ENCODE measurements at places on chromosomes 1 and 21. TPM values are rescaled to one million over a fixed set of nuclear protein-coding genes. Genes with fewer than 3 reads are reported as not detected.
A peak's percentile ranks its signal among the peaks of the same experiment; 100 is the strongest.

- no peak for DNase-seq
These were observed 86.9 kb downstream of the CD247 start for GRCh38 chr1:167431261-167431908.

DNA sequence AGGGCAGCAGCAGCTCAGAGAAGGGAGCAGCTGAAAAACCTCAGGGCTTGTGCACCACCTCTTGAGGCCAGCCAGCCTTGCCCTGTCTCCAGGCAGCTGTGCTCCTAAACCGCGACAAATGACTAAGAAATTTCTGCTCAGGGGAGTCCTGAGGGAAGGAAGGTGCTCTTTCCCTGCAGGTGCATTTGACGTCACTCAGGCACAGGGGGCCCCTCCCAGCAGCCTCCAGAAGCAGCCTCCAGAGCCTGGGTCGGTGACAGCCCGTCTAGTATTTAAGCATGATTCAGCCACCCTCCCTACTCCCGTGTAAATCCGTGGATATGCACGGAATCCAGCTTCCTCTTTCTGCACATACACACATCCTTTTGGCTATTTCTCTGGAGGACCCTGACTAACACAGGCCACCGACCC is 560.5 kb downstream of the KIF26B start:
- no peak for DNase-seq

DNA sequence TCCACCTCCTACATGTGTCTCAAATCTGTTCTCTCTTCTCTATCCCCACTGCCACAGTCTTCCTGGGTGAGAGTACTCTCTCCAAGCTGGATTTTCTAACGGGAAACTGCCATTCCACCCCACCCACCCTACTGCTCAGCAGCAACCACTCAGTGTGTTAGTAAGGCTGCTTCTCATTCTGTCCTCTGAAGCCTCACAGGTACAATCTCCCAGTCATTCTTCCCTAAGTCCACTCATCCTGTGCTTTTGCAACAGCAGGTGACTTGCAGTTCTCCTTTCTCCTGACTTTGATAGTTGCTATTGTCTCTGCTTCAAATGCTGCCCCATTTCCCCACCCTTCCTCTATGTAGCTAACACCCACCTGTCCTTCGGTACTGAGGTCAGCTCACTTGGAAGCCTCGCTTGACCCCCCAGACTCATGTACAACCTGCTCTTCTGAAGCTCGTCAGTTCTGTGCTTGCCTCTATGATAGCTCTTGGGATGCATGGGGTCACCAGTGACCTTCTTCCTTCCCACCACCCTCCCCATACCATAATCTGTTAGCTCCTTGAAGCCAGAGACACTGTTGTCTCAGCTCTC is 188.9 kb downstream of the RRAGC start:
- no peak for DNase-seq

- peak; percentile 68 for DNase-seq
These were observed 94.7 kb downstream of the CHD1L start for GRCh38 chr1:147337040-147337630.

GRCh38 chr1:17890056-17890814 is 135.1 kb downstream of the ACTL8 start:
- DNase-seq: no peak

- no peak for DNase-seq
These were observed 15.4 kb upstream of the OTUD3 start for GRCh38 chr1:19866758-19867157.

DNA sequence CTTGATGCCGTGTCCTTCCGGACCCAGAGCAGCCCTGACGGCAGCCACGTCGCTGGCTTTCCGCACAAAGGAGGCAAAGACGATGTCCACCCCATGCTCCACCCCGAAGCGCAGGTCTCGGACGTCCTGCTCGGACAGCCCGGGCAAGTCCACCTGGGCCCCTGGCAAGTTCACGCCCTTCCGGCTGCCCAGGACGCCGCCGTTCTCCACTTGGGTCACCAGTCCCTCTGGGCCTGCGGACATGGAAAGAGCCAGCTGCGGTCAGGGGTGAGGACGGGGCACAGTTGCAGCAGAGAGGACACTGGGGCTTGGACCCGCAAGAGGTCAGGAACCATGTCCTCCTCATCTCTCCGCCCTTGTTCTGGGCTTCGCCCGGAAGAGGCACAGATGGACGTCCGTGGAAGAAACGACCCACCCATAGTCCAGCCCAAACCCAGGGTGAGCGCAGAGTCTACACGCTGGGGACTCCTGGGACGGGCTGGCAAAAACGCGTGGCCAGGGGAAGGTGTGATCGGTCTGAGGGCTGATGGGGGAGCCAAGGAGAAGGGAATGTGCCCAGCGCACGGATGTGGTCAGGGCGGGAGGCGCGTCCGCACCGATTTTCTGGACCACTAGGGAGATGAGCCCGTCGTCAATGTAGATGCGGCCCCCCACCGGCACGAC is 6.6 kb downstream of the PKLR start:
- no peak for DNase-seq

DNA sequence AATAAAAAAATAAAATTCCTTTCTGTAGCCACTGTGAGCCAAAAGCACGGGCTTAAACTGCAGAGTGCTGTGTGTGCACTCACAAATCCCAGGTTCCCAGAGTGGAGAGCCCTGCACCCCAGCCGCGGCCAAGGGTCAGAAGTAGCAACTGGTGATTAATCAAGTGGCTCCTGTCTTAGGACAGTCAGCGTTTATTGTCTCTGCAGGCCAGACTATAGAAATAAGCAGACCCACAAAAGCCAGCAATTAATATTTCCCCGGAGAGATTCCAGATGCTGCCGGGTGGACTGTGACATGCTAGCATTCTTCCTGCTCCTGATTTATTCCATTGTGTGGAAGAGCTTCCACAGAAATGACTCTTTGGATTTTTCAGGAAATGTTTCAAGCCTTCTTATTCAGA is 412.2 kb downstream of the KIF26B start:
- no peak for DNase-seq

- DNase-seq: no peak
These were observed 46.9 kb downstream of the ITPKB start for GRCh38 chr1:226692051-226692792.

DNA sequence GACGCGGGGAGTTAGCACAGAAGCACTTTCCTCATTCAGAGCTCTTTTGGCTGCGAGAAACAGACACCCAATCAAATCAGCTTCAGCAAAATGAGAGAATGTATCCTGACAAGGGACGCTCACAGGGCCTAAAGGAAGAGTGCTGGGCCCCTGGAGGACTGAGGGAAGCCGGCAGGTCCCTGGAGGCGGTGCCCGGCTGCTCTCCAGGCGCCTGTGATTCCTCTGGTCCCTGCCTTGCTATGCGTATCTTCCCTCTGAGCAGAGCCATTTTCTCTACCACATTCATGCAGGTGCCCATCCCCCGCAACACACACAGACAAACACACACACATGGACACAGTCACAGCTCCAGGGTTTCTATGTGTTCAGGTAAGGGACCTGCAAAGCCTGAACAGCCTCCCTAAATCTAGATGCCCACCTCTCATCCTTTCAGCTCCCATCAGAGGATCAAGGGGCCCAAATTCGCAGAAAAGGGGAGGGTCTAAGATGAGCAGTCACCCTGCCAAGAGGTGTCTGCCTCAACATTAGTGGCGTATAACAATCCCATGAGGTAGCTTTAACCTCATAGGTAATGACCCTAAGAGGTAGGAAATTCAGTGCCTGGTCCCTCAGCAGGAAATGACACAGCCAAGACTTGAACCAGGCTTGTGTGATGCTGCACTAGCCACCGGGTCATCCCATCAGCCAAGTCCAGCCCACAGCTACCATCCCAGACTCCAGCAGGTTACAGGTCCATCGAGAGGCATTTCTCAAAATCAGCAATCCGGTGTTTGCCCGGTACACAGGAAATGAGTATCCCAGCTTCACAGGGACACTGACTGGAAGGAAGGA is 29.0 kb downstream of the PTAFR start:
- no peak for DNase-seq

DNA sequence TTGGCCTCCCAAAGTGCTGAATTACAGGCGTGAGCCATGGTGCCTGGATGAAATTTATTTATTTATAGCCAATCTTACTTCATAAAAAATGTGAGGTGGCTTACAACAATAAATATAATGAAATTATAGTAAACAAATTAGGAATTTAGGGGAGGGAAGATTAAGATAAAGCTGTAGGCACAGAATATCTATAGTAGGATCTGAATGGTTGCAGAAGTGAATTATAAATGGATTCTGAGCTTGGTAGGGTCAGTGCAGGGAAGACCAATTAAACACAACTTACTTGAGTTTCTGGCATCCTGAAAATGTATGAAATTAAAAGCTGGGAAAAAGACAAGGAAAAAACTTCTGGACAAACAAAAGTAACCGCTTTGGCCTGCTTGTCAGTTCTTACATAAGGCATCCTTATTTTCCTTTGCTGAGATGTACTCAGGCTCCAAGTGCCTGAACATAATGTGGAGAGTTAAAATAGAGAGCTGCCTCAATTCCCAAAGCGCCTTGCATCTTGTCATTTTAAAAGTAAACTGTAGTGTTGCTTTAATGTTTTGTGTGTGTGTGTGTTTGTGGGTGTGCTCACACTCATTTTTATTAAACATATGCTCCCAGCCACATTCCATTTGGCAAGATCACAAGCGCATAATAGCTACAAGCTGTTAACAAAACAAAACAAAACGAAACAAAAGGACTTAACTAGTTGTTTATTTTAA is 247.3 kb downstream of the S1PR1 start:
- DNase-seq: peak; percentile 26

DNA sequence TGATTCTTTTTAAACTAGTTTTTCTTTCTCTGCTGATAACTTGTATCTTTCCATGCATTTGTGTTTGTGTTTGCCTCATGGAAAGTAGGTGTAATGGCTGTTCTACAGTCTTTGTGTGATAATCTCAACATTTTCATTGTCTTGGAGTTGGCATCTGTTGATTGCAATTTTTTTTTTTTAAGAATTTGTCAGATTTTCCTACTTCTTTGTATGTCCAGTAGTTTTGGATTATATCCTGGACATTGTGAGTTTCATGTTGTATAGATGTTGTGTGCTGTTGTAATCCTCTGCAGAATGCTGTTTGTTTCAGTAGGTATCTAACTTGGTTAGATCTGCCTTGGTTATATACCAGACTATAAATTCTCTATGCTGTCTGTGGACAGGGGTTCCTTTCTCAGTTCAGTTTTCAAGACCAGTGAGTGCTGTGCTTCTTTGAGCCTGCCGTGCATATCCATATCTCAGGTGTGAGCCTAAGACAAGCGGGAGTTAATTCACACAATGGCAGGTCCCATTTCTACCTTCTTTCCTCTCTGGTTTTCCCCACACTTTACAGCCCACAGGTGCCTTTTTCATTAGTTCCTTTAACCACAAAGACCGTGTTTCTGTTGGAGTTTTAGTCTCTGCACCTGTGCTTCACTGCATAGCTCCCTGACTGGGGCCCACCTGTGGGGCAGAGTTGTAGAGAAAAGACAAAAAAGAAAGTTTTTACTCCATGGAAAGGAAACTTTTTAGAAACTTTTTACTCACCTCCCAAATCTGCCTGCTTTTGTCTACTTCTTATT is 69.9 kb downstream of the ITSN1 start:
- no peak for DNase-seq

DNA sequence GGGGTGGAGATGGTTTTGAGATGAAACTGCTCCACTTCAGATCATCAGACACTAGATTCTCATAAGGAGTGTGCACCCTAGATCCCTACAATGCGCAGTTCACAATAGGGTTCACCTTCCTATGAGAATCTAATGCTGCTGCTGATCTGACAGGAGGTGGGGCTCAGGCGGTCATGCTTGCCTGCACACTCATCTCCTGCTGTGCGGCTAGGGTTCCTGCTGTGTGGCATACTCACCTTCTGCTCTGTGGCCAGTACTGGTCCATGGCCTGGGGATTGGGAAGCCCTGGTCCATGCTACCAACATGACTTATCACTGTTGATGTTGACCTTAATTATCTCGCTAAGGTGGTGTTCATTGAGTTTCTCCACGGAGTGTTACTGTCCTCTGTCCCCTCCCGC is 144.5 kb downstream of the NAV1 start:
- no peak for DNase-seq

- DNase-seq: no peak
These were observed 18.0 kb downstream of the TRIM62 start for GRCh38 chr1:33163621-33164519.

GRCh38 chr1:244881552-244882280 is 17.4 kb upstream of the HNRNPU start:
- DNase-seq: no peak

DNA sequence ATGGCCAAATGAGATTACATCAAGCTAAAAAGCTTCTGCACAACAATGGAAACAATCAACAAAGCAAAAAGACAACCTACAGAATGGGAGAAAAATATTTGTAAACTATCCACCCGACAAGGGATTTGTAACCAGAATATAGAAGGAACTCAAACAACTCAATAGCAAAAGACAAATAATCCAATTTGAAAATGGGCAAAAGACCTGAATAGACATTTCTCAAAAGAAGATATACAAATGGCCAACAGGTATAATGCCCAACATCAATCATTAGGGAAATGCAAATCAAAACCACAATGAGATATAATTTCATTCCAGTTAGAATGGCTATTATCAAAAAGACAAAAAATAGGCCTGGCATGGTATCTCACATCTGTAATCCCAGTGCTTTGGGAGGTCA is 140.0 kb downstream of the GLUL start:
- DNase-seq: no peak

GRCh38 chr1:15305468-15305770 is 58.4 kb downstream of the FHAD1 start:
- no peak for DNase-seq

DNA sequence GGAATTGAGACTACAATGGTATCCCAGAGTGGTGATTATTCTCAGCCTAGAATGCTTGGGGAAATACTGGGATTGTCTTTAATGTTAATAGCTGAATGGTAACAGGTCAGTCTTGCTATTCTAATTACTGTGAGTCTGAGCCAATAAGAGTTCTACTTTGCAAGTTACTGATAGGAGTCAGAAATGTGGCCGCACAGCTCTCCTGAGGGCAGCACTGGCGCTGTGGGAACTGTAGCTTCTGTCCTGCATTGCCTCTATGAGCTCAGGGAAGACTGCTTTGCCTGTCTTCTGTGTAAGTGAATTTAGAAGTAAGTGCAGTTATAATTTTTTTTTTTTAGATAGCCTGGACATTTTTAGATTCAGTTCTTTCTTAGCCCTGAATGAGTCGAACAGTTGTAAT is 10.0 kb upstream of the VAMP3 start:
- no peak for DNase-seq

DNA sequence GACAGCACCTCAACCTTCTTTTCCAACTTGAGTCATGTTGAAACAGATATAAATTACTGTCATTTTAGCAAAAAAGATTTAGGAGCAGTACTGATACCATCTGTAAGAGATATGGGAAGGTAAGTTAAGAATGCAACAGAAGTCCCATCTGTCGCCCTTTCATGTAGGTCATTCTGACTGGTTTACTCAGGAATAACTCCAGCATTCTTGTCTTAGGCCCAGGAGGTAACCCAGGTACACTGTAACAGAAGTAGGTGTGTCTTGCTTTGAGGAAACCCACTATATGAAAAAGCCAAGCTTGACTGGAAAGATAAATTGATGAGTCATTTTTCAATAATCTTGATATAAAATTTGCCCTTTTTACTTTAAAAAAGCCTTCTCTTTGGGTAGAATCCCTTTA is 35.4 kb downstream of the PGM1 start:
- no peak for DNase-seq

GRCh38 chr1:90779573-90779972 is 62.5 kb upstream of the BARHL2 start:
- no peak for DNase-seq

The HSF2BP gene
- polyA plus RNA-seq: 0.89 TPM

The LRRN2 gene
- polyA plus RNA-seq: 6.4 TPM

The S100A7 gene
- polyA plus RNA-seq: not detected

The ZNF593 gene
- polyA plus RNA-seq: 17.3 TPM

The GUCA2B gene
- not detected for polyA plus RNA-seq

The LRIG2 gene
- polyA plus RNA-seq: 15.8 TPM

The LCE1D gene
- not detected for polyA plus RNA-seq

The FAM43B gene
- 0.72 TPM for polyA plus RNA-seq

The ALX3 gene
- polyA plus RNA-seq: not detected

Measured in hindlimb muscle (tissue), 1 donor.